Activated CD8-positive, alpha-beta memory T cell treated with anti-CD3 and anti-CD28 coated beads for 4 hours (primary cell): ENCODE measurements at places on chromosomes 5 and 9.

- no peak for DNase-seq
These were observed 30.6 kb upstream of the IQGAP2 start for GRCh38 chr5:76372323-76373054.

- no peak for DNase-seq
These were observed 181.5 kb upstream of the RAI14 start for GRCh38 chr5:34474573-34475021.

DNA sequence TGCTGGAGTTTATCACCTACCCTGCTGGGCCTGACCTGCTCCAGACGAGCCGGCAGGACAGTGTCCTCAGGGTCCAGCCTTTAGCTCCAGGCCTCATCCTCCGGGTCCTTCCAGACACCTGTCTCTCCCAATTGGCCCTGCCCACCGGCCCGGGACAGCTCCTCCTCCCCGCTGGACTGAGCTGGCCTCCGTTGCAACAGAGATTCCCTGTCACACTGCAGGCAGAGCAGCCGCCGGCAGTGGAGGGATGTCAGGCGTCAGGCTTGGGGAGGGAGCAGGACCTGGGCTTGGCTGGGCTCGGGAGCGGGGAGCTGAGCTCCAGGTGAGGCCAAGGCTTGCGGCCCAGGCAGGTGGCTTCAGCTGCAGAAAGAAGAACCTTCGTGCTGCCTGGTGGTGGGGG, 1.7 kb downstream of the KCNT1 start:
- DNase-seq = no peak

GRCh38 chr5:151128817-151129216, 28.8 kb downstream of the ANXA6 start:
- no peak for DNase-seq

DNA sequence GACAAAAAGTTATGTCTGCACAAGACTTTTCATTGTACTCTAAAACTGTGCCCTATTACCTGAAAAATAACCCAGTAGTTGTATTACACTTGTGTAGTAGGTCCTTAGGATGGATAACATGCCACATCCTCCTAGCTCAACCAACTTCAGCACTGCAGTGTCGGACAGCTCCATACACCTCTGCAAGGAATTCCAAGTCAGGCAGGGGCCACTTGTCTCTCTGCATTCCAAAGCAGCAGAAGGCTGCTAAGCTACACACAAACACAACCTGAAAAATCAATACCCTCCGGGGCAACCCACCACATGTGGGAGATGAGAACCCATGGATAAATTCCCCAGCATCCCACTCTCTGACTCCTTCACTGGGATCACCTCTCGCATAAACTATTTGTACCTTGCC, 50.2 kb downstream of the MED10 start:
- DNase-seq = no peak

DNA sequence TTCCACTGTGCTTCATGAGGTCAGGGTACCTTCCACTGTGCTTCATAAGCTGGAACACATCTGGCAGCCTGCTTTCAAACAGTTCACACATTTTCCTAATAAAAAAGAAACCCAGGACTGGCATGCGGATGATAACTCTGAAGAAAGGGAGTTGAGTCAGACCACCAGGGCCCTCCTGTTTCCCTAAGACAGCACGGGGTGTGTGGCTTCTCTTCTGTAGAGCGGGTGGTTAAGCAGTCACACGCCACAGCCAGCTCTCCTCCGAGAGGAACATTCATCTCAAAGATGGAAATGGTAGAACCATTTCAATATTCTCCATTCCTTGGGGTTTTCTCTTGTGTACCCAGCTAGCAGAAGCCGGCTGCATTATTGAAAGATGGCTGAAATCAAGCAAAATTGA, 128.1 kb upstream of the LMX1B start:
- DNase-seq = no peak

GRCh38 chr9:37984672-37985611, 81.0 kb upstream of the SLC25A51 start:
- DNase-seq = no peak

DNA sequence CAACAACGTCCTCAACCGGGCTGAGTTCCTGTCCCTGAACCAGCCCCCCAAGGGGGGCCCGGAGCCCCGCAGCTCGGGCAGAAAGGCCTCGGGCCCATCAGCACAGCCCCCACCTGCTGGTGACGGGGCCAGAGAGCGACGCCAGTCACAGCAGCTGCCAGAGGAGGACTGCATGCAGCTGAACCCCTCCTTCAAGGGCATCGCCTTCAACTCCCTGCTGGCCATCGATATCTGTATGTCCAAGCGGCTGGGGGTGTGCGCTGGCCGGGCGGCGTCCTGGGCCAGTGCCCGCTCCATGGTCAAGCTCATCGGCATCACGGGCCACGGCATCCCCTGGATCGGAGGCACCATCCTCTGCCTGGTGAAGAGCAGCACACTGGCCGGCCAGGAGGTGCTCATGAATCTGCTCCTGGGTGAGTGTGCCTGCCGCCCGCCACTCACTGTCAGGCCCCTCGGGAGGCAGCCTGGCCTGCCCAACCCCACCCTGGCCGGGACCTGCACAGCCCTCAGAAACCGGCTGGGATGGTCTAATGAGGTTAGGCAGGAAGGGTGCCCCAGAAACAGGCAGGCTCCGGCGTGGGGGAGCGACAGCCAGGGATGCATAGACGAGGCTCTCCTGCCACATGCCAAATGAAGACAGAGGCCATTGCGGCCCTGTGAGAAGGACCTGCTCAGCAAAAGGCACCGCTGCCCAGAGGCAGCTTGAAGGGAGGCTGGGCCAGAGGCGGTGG, 678 bp downstream of the PLPP7 start:
- no peak for DNase-seq

- no peak for DNase-seq
These were observed 841 bp downstream of the ASB6 start for GRCh38 chr9:129640871-129641749.

GRCh38 chr9:99811172-99811571, 10.5 kb upstream of the NR4A3 start:
- DNase-seq = no peak

GRCh38 chr9:19416143-19416542, 7.3 kb downstream of the ACER2 start:
- no peak for DNase-seq

DNA sequence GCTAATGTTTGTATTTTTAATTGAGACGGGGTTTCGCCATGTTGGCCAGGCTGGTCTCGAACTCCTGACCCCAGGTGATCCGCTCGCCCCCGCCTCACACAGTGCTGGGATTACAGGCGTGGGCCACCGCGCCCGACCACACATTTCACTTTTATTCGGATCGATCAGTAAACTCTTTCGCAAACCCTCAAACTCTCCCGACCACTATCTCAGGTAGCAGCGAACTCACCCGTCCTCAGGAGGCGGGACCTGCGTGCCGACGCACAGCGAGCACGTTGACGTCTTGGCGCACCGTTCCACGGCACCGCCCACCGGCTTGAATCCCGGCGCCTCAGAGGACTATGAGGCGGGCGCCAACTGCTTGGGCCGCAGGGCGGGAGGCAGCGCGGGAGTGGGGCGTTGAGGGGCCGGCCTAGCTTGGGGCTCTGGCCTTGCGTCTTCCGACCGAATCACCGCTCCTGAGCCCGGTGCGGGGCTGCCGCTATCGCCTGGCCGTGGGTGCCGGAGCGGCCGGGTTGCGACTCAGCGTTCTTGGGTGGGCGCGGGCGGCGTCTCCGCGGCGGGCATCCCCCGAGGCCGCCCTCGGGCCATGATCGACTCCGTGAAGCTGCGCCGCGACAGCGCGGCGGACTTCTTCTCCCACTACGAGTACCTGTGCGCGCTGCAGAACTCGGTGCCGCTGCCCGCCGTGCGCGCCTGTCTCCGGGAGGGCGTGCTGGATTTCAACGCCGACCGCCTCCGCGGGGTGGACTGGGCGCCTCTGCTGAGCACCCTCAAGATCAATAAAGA, at the start of gene CEP78:
Gene CEP78 (plus strand): TSS at position 314 of the 789 bp plus-strand sequence. CDS start 276 bp downstream, at position 590.
- DNase-seq = peak; percentile 73

DNA sequence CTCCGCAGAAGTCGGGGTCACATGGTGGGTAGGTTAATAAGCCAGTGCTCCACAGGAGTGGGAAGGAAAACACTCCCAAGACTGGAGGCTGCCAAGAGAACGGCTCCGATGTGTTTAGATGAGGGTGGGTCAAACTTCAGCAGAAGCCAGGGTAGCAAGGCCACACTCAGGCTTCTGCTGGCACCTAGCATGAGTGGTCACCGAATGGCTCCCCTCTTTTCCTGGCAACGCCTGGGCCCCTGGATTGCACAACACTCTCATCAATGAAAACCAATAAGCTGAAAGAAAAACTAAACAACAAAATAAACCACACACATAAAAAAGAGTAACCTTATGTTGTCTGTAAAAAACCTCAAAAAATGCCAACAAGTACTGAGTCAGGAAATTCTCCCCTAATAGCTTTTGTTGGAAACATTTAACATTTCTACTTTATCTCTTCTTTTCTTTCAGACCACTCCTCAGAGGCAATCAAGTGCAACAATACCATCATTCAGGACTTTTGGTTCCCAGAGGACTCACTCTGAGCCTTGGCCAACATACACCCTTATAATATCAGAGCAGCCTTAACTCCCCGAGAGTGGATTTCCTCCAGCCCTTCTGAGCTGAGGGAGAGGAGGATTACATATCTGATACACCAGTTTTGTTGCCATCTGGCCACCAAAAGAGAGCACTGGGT, 279.9 kb downstream of the ENC1 start:
- DNase-seq = no peak

GRCh38 chr9:34374339-34374738, 2.4 kb downstream of the MYORG start:
- no peak for DNase-seq

DNA sequence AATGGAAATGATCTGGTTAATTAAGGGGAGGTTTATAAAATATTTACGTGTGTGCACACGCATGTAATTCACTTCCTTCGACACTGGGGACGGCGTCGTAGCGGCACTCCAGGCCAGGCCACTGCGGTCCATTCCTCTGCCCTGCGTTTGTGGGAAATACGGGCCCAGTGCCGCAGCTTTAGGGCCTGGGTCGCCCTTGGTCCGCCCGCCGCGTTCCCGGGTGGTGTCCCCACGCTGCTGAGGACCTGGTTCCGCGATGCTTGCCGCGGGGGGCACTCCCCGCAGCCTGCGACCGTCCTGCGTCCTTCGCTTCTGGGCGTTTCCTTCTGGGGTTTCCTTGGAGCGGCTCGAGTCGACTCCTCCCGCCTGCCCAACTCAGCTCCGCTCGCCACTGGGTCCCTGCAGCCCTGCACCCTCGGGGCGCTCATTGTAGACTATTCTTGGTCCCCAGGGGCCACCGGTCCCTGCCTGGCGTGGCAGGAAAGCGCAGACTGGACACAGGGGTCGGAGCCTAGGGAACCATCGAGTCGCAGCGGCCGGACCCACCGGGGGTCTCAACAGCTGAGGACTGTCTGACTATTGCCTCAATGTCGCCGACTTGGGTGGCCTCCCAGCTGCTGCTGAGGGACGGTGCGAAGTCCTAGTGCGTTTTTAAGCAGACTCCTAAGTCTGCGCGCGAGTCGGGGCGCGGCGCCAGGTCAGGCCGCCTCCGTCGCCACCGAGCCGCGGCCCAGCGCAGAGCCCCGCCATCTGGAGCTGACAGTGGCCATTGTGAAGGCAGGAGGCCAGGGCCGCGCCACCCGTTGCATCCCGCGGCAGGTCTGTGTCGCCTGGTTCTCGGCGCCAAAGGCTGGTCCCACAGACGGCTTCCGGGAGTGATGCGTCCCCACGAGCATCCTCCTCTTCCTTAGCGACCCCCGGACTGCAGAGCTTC, 4.4 kb upstream of the IRX1 start:
- DNase-seq = no peak
